SJSA1 (cell line): ENCODE measurements at places on chromosomes 7 and 10.
A peak's percentile ranks its signal among the peaks of the same experiment; 100 is the strongest.

DNA sequence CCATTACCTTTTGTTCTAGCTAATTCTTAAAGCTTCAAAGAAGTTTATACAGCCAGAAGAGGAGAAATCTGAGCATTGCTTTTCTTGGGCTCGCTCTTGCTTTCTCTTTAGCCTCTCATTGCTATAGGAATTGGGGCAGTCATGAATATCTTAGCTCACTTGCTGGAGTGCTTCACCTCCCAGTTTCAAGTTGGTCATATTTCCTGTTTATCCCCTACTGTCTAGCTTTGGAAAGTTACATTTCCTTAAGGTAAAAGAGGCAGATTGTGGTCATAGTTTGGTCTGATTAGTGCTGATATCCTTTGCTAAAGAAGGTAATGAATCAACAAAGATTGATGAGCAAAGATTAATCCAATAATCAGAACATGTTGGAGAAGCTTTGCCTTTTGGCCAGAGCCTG, 77.7 kb upstream of the GLI3 start:
- no peak for DNase-seq

DNA sequence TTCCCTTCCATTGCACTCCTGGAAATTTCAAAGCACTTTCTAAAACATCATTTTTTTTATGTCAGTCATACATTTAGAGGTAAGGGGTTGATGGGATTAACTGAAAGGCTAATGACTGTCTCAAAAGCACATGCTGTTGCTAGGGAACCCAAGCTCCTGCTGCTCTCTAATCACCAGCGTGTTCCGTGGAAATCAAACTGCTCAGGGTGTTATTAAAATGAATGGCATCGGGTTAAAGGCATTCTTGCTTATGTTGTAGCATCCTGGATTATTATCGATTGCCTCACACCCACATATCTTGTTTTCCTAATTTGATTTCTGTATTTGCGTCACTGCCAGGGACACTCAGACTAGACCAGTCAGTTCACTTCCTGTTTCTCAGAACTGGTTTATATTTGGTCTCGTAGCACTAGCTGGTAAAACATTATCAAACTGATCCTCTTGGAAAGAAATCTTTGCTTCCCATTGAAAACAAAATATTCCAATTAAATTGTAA, 216.5 kb upstream of the MKLN1 start:
- peak; percentile 65 for DNase-seq

GRCh38 chr7:68438016-68438415, 1160.3 kb upstream of the AUTS2 start:
- DNase-seq = no peak

- DNase-seq = no peak
Observed at GRCh38 chr10:60235001-60235400, 154.7 kb downstream of the ANK3 start.

DNA sequence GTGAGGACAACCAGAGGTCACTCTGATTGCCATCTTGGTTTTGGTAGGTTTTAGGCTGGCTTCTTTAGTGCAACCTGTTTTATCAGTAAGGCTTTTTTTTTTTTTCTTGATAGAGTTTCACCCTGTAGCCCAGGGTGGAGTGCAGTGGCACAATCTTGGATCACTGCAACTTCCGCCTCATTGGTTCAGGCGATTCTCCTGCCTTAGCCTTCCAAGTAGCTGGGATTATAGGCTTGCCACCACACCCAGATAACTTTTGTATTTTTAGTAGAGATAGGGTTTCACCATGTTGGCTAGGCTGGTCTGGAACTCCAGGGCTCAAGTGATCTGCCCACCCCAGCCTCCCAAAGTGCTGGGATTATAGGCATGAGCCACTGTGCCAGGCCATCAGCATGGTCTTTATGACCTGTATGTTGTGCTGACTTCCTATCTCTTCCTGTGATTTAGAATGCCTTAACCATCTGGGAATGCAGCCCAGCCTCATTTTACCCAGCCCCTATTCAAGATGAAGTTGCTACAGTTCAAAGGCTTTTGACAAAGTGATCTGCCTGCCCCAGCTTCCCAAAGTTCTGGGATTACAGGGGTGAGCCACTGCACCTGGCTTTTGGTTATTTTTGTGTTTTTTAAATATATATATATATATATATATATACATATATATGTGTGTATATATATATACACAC, 7.0 kb upstream of the ZNF425 start:
- DNase-seq = no peak

- no peak for DNase-seq
Observed at GRCh38 chr7:131455001-131455400, 101.4 kb downstream of the PODXL start.

DNA sequence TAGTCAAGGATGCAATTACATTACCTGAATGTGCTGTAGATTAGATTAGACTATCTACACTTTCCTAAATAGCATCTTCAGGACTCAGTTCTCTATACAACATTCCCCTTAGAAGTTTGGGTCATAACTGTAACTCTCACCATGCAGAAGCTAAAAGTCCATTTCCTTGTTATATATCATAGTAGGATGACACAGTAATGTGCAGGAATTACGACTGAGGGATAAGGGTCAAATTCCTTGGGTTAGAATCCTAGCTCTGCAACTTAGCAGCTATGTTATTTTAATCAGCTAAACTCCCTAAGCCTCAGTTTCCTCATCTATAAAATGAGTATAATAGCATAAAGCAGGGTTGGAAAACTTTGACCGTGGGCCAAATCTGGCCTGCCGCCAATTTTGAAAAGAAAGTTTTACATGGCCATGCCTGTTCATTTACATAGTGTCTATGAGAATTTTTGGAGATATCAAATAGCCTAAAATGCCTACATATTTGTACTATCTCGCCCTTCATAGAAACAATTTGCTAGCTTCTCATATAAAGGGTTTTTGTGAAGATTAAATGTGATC, 14.8 kb downstream of the NRCAM start:
- no peak for DNase-seq

DNA sequence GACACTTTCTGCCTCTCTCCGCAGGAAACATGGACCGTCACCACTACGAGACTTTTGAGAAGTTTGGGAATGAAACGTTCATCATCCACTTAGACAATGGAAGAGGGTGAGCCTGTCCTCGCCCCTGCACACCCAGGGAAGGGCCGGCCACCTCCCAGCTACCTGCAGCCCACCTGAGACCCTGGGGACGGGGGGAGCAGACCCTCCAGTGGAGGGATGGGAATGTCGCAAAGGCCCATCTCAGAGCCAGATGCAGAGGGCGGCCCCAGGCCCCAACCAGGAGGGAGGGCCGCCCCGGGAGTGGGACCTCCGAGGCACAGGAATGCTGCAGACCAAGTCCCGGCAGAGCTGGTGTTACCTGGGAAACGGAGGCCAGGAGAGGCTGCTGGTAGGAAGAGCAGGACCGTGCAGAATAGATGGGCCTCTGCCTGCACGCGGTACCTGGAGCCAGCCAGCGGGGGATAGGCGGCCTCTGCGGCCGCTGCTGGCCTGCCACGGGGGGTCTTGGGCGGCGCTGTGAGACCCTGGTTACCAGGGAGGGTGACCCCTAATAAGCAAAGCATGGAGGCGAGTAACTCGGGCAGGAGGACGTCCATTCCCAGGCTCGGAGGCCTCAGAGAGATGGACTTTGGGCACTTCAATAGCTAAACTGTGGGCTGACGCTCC, 32.9 kb upstream of the FOXL3 start:
- DNase-seq = no peak

DNA sequence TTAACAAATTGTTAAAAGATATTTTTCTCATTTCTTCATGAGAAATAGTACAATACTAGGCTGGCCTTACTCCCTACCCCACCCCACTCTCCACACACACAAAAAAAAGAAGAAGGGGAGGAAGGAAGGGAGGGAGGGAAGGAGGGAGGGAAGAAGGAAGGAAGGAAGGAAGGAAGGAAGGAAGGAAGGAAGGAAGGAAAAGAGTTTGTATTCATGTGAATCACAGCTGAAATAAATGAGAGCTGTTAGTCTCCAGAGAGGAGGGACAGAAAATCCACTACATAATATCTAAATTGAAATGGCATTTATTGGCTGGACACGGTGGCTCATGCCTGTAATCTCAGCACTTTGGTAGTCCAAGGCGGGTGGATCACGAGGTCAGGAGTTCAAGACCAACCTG, 57.8 kb downstream of the SEMA3A start:
- no peak for DNase-seq

- DNase-seq = peak; percentile 41
Observed at GRCh38 chr10:116126954-116127695, 145.9 kb downstream of the GFRA1 start.

DNA sequence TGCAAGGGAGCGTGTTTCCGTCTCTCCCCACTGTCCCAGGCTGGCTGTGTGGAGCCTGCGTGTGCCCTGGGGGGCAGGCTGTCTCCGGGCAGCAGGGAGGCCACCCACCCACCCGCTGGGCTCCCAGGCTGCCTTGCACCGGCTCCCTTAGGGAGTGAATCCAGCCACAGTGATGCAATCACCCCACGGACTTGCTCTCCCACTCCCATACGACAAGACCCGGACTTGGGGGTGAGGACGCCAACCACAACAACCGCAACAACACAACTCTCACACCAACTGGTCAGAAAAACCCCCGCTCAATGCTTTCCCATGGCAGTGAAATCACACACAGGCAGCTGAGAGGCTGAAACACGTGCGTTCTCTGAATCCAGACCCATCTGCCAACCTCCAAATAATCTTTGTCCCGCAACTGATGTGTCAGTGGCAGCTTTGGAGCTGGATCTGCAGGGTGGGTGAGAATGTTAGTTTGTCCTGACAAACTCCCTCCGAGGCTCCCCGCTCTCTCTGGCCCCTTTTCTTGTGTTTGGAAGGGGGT, 62.7 kb upstream of the DDC start:
- no peak for DNase-seq

DNA sequence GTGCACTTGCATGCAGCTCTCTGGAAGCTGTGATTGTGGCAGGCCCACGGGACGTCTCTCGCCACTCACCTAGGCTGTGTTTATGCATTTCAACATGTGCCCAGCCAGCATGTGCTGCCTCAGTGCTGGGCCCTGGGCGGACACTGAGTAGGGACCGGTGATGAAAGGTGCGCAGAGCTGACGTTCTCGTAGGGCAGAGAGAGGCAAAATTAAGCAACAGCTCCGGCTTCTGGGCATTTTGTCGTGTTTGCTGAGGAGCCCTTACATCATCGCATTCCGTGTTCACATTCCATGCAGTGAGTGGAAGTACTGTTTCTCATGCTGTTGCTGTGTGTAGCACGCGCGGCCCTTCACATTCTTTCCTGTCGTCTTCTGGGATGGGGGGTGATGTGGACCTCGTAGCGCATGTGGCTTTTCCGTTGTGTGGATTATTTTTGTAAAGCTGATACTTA, 50.5 kb downstream of the PRF1 start:
- DNase-seq = peak; percentile 79

DNA sequence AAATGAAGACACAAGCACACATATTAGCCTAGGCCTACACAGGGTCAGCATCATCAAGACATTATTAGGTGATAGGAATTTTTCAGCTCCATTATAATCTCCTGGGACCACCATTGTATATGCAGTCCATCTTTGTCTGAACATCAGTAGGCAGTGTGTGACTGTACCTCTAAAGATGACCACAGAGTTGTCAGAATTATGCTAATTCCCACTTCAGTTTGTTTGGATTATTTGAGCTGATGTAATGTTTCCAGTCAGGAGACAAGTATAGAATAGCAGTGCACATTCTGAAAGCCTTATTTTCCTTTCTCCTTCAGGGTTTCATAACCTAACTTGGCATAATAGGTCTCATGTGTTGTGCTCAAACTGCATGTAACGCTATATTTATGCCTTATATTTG, 306.4 kb downstream of the NXPH1 start:
- no peak for DNase-seq

DNA sequence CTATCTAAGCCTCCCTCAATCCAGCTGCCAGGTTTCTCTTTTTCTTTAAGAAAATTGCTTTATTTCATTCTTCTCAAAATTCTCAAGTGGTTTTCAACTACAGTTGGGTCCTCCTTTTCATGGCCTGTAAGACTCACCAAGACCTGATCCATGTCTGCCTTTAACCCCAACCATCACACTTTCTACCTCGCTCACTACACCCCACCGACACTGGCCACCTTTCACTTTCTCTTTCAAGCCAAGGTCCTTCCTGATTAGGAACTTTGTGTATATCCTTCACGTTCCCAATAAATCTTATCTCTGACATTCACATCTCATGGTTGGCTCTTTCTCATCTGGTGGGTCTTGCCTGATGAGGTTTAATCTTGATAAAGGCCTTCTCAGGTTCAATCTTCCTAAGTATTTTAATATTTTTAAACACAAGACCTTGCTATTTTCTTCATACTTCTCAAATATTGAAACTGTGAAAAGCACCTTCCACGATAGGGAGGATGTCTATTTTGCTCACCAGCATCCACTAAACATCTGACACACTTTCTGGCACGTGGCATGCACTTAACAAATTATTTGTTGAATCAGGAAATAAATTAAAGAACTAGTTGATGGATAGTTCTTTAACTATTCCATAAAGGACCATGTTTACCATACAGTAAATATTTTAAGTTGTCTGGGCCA, 624.8 kb downstream of the GRID1 start:
- DNase-seq = no peak

GRCh38 chr7:69341288-69341687, 257.0 kb upstream of the AUTS2 start:
- DNase-seq = no peak

DNA sequence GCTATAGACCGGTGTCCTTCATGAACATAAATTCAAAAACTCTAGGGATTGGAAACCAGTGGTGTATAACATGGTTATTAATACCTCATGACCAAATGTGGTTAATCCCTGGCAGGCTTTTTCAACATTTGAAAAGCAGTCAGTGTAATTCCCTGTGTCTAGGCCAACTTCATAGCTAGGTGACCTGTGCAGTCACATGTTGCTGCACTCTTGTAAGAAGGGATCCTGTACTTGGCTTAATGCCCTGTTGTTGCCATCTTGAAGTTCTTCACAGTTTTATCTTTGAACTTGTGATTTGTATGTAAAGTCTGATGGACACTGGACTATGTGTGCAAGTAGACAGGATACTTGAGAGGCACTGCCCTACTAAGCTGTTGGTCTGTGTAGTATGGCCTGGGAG, 39.7 kb downstream of the ZNF33A start:
- no peak for DNase-seq

DNA sequence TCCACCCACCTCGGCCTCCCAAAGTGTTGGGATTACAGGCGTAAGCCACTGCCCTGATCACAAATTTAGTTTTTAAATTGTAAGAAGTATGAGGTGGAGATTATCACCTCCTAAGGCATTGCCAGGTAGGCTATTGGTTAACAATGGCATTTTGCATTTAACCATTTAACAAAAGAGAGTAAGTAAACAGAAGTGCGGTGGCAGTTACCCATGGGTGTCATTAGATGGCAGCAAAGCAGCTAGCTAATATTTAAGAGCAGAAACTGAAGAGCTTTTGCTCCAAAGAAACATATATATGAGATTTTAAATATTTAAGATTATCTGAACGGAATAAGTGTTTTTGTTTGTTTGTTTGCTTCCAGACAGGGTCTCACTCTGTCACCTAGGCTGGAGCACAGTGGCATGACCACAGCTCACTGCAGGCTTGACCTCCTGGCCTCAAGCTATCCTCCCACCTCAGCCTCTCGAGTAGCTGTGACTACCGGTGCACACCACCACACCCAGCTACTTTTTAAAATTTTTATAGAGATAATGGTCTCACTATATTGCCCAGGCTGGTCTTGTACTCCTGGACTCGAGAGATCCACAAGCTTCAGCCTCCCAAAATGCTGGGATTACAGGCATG, 325.5 kb upstream of the C7orf33 start:
- DNase-seq = no peak

- no peak for DNase-seq
Observed at GRCh38 chr10:131743190-131744151, 157.3 kb upstream of the PPP2R2D start.
